ENCODE measurements at places on chromosomes 3 and 15.

GRCh38 chr3:53244271-53244670 is 11.6 kb downstream of the TKT start:
- no peak for DNase-seq

DNA sequence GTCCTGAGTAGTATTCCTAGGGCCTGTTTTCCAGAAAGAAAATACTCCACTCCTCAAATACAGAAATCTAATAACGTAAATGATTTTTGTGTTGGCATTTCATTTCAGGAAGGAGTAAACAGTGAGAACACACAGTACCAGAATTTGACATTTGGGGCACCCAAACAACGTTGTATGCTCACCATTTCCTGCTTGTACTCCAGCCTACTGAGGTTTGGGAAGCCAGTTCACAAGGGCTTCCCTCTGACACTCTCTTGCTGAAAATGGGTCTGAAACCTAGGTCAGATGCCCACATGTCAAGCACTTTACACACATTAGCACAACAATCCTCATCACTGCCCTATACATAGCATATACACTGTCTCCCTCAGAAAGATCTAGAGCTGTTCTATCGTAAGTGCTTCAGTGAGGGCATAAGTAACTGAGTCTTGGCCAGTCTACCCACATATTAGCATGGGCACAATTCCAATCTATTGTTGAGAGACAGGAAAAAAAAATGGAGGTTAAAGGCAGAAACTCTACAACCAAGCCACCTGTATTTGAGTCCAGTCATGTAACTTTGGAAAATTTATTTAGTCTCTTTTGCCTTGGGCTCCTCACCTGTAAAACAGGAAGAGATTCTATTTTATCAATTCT is 43.5 kb upstream of the RSL24D1 start:
- DNase-seq, result no peak

- no peak for DNase-seq
Observed at GRCh38 chr3:162489853-162490252, 993.2 kb downstream of the OTOL1 start.

GRCh38 chr3:194548346-194549321 is 61.8 kb upstream of the ATP13A3 start:
- DNase-seq, result no peak

DNA sequence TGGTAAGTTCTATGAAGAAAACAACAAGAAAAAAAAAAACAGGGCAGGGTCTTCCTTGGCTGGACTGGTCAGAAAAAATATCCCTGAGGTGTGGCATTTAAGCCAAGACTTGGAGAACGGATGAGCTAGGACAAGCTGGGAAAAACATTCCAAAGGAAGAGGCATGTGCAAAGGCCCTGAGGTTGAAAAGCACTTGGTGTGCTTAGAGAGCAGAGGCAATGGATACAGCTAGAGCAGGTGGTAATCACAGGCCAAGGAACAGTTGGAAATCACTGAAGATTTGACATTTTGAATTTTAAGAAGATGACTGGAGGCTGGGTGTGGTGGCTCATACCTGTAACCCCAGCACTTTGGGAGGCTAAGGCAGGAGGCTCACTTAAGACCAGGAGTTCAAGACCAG is 42.9 kb upstream of the PDE8A start:
- no peak for DNase-seq

DNA sequence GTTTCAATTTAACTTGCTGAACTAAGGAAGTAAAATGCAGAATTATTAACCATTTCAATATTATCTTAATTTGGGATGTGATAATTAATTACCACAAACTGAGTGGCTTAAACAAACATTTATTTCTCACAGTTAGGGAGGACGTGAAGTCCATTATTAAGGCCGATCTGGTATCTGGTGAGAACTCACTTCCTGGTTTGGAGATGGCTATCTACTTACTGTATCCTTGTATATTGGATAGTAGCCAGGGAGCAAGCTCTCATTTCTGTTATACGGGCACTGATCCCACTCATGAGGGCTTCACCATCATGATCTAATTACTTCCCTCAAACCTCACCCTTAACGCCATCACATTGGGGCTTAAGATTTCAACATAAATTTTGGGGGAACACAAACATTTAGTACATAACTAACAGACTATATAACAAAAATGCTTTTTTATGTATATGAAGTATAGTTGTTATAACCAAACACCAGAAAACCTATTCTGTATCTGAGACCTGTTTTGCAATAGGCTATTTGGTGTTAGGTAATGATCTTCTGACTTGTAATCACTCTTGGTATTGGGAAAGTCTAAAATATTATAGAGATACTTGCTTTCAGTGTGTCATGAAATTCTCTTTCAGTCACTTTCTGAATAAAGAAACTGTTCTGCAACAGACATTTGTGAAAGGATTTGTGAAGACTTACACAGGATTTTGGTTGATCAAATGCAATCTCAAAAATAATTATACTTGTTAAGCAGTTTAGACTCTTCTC is 4.7 kb upstream of the KPNA4 start:
- no peak for DNase-seq

- no peak for DNase-seq
Observed at GRCh38 chr15:35691173-35691761, 145.3 kb upstream of the DPH6 start.

DNA sequence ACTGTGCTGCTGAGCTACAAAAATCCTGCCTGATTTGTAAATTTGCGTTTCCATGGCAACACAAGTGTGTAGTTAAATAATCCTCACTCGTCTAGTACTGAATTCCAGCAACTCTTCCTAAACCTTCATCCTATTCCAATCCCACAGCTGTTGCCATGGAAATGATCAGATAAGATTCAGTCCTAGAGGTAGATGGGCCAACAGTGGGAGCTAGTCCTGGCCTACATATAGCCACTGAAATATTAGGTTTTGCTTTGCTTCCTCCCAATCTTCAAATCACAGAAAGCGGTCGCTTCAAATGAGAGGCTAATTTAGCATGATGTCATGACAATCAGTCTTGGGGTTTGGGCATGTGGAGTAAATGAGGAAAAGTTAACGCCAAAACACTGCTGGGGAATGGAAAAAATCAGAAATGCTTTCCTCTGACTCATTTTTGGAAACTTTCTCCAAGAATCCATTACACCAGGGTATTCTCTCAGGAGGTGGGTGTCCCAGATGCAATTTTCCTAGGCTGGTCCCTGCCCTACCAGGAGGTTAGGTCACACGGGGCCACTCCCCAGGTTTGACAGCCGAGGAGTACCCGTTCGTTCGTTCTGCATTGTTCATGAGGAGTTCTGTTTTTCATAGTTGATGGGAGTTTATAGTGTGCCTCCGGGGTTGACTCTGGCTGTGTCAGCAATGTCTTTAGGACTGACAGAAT is 159.2 kb upstream of the SLCO3A1 start:
- DNase-seq, result peak; percentile 40

DNA sequence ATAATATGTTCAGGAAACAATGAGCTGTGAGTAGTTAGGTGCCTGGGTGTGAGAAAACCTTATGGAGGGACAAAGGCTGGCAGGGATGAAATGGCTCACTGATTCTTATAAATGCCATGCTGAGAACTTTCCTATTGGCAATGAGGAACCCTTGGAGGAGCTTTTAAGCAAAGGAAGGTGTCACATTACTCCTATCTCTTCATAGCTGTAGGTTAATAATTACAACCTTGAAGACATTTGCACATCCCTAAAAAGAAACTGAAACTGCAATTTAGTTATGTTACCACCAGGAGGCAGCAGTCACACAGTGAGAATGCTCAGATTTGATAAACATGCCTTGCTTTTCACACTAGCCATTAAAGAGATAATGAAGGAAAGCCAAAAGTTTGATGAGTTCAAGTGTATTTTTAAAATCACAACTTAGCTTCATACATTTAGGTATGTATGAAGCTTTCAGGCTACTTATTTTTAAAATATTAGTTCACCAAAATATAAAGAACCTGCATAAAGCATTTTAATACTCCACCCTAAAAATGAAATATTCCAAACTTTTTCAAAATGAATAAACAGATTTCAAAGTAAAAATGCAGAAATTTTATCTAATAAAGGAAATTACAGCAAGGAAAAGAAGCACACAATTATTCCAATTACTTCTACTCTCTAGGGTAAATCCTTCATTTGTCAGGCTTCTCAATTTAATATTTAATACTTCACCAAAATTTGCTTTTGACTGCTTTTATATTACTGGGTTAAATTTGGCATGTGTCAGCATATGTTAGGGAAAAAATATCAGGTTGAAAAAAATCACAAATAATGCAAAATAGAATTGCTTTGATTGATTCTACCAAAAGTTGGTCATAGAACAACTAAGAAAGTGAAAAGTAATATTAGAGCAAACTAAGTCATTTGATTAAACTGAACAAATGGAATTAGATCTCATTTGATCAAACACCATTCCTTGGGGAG is 136.9 kb upstream of the SLC2A2 start:
- no peak for DNase-seq

DNA sequence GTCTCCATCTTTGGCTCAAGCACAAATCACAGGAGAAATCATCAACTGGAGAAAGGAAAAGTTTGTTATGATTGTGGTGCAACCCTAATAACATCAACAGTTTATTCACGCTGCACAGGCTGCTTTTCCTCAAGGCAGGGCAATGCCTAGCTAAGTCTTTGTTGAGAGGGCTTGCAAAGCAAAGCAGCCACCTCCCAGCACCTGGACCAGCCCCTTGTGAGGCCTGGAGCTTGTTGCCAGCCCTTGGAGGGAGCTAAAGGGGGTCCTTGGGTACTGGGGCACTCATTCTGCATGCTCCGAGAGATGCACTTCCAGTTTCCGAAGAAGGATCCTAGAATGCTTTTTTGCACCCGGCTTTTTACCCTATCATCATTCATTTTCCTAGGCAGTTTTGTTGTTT is 288.2 kb downstream of the CLSTN2 start:
- DNase-seq, result no peak

DNA sequence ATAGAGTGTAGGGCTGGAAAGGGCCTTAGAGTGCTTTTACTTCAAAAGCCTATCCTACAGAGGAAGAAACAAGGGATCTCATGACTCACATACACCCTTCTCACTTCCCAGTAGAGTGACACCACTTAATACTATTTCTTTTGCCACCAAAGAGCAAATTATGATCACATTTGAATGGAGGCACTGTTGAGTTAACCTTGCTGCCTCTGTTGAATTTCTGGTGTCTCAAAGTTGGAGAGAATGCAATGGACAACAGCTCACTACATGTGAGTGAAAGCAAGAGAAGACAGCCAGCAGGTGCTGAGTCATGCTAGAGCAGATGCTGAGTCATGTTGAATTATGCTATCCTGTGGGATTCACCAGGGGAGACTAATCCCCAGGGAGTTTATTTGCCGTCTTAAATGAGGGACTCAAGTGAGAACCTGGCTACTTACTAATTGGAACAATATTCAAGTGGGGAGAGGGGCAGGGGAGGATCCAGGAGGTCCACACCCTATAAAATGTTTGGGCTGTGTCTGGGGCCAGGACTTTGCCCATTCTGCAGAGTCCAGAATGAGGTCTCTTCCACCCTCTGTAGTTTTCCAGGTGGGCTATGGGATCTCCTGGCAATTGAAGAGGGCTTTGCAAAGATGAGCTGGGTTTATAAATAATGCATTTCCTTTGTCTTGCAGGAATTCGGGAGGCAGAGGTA is 35.8 kb downstream of the ST8SIA2 start:
- no peak for DNase-seq

DNA sequence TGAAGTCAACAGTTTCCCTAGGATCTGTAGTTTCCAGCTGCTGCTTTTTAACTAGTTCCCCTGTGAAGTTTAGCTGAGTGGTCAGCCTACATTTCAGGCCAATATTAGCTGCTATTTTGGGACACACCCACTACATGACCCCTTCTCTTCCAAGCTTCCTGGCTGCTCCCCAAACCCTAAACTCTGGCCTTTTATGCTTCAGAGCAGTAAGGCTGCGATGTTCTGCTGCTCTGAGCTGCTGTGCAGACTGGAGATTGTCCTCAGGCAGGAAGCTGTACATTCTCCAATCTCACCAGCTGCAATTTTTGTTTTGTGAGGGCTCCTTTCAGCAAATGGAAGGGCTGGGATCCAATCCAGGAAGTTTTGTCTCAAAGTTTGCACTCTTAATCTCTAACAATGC is 48.0 kb upstream of the WDR72 start:
- no peak for DNase-seq

GRCh38 chr3:64057231-64057630 is 33.9 kb upstream of the PSMD6 start:
- DNase-seq, result no peak

DNA sequence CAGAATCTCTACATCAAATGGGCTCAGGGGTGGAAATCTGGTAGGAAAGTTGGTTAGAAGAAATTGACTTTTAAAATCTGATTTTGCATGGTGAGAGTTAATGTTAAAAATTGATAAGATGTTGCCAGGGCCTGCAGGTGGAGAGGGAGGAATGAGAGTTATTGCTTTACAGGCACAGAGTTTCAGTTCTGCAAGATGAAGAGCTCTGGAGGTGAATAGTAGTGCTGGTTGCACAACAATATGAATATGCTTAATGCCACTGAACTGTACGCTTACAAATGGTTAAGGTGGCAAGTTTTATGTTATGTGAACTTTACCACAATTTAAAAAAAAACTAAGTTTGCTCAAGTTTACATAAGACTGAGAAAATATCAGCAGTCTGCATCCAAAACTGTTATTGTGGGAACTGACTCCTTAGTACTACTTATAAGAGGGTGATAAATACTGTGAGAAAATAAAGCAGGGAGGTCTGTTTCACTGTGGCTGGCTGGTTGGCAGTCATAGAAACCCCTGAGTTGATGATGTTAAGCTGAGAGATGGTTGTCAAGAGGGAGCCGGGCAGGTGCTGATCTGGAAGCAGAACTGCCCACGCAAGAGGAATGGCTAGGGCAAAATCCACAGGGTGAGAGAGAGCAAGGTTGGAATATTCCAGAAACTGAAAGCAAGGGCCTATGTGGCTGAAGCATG is 144.9 kb downstream of the EDEM1 start:
- DNase-seq, result no peak

DNA sequence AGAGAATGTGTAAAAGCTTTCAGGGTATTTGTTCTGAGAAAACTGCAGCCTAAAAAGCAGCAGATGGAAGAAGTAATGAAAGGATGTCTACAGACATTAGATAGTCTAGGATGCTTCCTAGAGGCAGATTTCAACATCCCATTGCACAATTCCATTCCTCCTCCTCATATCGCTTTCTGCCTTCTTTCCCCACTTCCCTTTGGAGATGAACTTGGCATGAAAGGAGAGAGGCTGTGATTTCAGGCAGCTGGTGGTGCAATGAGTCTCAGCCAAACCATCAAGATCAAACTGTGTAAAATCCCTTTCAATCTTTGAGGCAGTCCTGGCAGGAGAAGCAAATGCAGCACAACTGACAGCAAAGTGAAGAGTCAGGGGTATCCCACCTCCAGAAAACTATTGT is 438.7 kb upstream of the KCNMB2 start:
- no peak for DNase-seq

- no peak for DNase-seq
Observed at GRCh38 chr15:95946241-95946640, 384.3 kb upstream of the NR2F2 start.

GRCh38 chr3:30551266-30551665 is 55.1 kb upstream of the TGFBR2 start:
- no peak for DNase-seq
